Stimulated activated CD4-positive, alpha-beta T cell treated with anti-CD3 and anti-CD28 coated beads, Interleukin-15, amount 100 ng/mL, for 1 hour (primary cell): ENCODE measurements at places on chromosomes 1 and 21.

GRCh38 chr1:29331729-29332128 lies 95.4 kb downstream of the PTPRU start:
- no peak for DNase-seq

DNA sequence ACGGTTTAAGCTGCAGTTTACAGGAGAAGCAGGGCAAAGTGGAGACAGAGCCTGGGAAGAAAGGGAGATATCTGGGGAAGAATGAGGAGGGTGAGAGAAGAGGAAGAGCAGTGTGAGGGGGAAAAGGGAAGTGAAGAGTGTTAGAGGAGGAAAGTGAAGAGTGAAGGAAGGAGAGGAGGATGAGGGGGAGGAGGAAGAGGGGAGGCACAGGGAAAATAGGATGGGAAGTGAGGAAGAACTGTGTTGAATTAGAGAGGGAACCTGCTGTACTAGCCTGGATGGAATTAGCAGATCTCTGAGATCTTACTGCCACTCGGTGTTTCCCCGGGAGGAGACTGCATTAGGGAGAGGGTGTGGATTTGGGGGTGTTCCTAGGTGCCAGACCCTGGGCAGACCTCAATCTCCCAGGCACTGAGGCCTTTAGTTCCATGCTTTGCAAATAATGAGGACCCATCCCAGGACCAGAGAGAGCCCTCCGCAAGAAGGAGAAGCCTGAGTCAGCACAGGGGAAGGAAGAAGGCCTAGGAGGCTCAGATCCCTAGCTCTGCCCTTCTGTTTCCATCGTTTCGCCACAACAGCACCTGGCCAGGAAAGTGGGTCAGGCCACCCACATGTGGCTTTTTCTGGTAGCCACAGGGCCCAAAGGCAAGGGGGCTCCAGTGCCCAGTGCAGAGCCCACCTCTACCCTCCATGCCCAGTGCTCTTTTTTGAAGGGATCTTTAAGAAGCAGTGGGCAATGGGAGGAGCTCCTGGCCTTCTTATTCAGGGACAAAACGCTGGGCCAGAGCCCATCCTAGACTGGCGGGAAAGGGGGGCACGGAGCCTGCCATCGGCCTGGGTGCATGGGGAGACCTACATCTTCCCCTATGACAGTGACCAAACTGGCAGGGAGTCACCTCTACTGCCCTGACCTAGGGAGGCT lies 2.0 kb downstream of the LRRN2 start:
- DNase-seq, result no peak

- DNase-seq, result no peak
These were observed 14.8 kb upstream of the ZNF436 start for GRCh38 chr1:23384312-23385058.

GRCh38 chr1:98732985-98733781 lies 71.7 kb downstream of the SNX7 start:
- no peak for DNase-seq

DNA sequence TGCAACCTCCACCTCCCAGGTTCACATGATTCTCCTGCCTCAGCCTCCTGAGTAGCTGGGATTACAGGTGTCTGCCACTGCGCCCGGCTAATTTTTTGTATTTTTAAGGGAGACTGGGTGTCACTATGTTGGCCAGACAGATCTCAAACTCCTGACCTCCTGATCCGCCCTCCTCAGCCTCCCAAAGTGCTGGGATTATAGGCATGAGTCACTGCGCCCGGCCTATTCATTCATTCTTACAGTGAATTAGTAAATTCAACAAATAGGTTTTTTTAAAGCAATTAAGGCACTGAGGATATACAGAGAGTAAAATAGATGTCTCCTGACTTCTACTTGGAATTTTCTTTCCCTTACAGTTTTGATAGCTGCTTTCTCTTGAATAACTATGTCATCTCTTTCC lies 43.5 kb downstream of the CDC42 start:
- no peak for DNase-seq

DNA sequence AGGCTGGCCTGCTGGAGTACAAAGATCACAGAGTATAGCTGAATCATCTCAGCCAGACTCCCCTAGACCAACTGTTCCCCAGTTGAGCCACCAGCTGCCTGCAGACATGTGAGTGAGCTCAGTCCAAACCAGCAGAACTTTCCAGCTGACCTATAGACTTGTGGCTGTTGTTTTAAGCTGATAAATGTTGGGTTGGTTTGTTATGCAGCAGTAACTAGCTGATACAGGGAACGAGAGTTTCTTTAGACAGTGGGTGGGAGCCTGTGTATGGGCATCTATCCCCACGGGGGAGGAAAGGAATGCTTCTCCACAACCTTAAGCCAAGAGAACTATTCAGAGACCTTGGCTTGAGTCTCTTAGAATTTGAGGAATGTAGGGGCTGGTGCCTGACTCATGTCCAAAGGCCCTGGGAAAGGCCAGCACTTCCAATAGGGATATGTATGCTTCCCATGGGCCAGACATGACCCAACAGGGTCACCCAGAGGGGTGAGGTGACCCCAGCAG lies 30.1 kb downstream of the SLC1A7 start:
- DNase-seq, result no peak

DNA sequence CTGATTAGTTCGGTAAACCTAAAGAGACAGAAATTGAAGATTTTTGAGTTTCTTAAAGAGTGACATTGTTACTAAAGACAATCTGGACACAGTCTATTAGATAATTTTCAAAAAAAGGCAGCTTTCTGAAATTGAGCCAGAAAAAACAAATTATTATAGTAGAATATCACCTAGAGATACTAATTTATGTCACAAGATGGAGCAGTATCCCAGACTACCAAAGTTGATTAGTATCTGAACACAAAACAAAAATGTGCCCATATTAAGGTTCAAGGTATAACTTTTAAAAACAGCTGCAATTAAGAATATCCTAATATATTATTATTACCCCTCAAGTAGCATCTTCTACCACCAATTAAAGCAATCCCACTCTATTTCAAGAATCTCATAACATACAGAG lies 40.5 kb upstream of the SYT2 start:
- no peak for DNase-seq

- DNase-seq, result no peak
These were observed 19.1 kb upstream of the CD101 start for GRCh38 chr1:116982319-116983004.

GRCh38 chr21:42285569-42286245 lies 29.5 kb downstream of the TFF3 start:
- DNase-seq, result no peak

DNA sequence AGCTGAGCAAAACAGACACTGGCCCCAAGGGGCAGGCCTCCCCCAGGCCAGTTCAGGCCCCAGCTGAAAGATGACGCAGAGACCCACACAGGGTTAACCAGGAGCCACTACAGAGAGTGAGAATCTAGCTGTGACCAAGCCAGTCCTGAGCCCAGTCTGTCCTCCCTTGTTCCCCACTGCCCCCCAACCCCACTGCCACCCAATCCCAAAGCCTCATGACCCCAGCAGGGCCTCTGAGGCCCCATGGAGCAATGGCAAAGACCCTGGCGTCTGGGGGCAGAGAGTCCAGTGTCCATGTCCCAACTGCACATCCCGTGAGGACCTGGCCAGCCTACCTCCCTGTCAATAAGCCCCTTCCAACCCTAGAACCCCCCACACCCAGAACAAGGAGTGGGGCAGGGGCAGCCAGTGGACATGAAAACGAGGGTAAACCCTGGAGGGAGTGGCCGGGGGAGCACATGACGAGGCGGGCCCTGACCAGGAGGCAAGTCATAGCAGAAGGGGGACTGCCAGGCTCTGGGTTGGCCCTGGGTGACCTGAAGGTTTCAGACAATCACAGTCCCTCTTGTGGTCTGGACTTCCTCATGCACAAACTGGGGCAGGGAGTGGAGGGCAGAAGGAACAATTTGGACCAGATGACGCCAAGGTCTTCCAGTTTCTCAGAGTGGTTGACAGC lies 100.5 kb downstream of the GLIS1 start:
- DNase-seq, result no peak

- DNase-seq, result no peak
These were observed 65.9 kb downstream of the TM2D1 start for GRCh38 chr1:61659061-61659460.

DNA sequence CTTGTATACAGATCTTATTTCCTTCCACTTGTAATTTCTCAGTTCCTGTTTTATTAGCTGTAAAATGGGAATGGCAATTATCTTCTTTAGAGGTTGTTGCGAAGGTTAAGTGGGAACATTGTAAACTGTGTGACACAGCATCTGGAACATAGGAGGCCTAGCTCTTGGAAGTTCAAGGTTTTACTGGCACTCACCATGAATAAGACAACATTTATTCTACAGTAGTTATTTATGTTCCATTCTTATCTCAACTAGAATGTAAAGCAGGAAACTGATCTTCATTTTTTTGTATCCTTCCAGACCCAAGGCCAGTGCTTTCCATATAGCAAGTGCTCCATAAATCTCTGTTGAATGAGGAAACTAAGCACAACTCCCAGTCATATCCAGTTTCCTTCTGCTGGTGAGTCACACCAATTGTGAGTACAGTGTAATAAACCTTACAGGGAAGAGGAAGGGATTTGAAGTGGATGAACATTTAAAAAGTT lies 1.4 kb downstream of the BCL10 start:
- DNase-seq, result no peak

DNA sequence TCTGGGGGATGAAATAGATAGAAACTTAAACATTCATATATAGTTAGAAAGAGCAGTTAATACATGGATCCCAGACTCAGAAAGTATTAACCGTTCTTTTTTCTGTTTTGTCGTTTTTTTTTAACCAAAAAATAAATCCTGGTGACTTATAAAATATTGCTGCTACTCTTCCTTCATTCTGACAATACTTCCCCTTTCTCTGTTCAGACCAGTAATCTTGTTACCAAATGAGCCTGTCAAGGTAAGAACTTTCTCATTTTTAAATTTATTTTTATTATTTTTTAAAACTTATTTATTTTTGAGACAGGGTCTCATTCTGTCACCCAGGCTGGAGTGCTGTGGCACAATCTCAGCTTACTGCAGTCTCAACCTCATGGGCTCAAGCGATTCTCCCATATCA lies 13.7 kb downstream of the PTPN22 start:
- no peak for DNase-seq

GRCh38 chr1:7300893-7301663 lies 470.0 kb upstream of the VAMP3 start:
- DNase-seq, result no peak

DNA sequence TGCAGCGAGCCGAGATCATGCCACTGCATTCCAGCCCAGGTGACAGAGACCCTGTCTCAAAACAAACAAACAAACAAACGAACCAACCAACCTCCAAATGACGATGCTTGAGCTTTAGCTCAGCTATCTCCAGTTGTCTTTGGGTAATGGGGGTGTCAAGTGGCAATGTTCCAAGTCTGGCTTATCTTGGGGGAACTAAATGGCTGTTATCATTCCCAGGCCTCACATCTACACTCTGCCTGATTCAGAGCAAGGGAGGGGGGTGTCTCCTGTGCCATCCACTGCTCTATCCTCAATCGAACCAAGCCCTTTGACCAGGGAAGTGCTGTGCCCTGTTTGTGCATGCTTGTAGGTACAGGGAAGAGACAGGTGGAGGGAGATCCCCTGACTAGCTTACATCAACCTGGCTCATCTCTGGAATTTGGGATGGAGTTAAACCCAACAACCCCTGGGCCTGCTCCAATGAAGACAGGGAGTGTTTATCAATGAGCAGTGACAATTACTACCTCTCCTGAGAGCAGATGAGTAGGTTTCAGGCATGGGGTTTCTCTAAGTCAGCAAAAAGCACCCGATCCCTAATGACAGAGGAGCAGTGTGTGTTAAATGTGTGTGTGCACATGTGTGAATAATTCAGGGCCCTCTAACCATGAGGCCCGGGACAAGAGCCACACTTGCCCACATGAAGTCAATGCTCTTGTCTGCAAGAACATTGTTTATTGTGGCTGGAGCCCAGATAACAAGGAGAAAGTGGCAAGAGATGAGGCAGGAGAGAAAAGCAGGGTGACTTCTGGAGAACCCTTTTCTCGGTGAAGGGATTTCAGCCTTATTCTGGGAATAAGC lies 20.3 kb upstream of the IL6R start:
- no peak for DNase-seq

DNA sequence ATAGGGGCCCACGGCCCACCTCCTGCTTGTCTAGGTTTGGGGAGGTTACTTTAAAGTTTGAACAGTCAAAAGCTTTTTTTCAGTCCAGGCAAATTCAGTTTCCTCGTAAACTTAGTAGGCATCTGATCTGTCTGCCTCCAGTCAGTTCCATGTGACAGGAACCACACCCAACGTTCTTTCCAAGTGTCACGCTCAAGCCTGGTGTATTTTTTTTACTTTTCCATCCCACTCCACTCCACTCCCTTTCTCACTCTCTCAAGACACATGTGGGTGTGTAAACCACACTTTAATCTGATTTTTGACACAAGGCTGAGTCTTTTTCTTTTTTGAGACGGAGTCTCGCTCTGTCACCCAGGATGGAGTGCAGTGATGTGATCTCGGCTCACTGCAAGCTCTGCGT lies 60.3 kb upstream of the GPR153 start:
- no peak for DNase-seq

- no peak for DNase-seq
These were observed 81.9 kb downstream of the SLC25A24 start for GRCh38 chr1:108117945-108118902.

- DNase-seq, result no peak
These were observed 810 bp downstream of the ZBTB37 start for GRCh38 chr1:173869021-173869359.

DNA sequence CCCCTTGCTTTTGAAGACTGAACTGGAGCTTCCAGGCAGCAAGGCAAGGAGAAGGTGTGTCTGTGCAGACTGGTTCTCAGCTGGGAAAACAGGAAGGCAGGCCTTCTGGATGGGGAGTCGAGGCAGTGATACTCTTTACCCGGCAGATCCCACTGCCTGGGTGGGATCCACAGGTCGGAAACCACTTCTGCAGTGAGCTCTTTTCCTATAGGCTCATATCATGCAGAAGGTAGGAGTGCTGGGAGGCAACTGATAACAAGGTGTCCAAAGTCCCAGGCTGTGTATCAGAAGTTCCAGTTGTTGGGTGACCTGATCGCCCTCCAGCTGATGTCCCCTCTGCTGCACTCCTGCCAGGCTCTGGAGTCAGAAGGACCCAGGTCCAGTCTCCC lies 17.1 kb downstream of the ACOT11 start:
- DNase-seq, result no peak

DNA sequence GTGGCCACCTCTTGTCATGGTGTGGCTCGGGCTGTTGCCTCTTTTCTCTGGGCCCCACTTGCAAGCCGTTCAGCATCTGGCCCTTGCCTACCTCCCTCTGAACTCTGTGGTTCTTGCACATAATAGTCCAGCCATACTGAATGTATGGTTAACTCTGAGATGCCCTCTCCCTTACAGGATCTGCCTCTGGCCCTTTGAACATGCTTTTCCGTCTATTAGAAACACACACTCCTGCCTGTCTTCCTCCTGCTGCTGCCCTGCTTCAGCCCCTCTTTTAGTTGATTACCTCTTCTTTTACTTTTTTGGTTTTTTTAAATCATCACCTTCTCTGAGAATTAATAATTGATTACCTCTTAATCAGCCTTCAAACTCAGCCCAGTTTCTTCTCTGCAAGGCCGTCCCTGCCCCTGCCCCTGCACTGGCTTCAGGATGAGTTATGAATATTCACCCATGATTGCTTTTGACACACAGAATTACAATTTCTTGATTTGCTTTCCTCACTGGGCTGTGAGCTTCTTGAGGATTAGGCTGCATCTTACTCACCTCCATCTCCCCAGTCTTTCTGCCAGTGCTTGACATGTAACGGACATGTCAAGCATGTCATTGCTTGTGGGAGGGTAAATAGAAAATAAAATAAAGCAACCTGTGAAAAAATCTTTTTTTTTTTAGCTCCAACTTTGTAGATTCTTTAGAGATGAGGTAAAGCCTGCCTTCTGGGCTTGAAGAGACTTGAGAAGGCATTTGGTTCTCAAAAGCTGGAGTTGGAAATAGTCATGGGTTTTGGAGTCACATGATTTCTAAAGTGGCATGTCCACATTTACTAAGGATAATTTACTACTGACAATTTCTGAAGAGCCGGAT lies 158.3 kb downstream of the PLXNA2 start:
- DNase-seq, result no peak
